Right ventricle myocardium superior (tissue), 1 donor: ENCODE measurements at places on chromosomes 6 and 20. TPM values are rescaled to one million over a fixed set of nuclear protein-coding genes. Genes with fewer than 3 reads are reported as not detected.

TFAP2A gene
- 0.51 TPM for total RNA-seq

- no peak for DNase-seq
Measured at GRCh38 chr6:145077382-145077781, 657.9 kb downstream of the EPM2A start.

GRCh38 chr6:166514196-166514595, 72.3 kb downstream of the RAMACL start:
- DNase-seq, result no peak

CD164 gene
- total RNA-seq, result 102 TPM

- DNase-seq, result no peak
Measured at GRCh38 chr6:23413327-23414050, 712.5 kb upstream of the NRSN1 start.

GRCh38 chr6:5205035-5205507, 55.7 kb downstream of the LYRM4 start:
- no peak for DNase-seq

DNA sequence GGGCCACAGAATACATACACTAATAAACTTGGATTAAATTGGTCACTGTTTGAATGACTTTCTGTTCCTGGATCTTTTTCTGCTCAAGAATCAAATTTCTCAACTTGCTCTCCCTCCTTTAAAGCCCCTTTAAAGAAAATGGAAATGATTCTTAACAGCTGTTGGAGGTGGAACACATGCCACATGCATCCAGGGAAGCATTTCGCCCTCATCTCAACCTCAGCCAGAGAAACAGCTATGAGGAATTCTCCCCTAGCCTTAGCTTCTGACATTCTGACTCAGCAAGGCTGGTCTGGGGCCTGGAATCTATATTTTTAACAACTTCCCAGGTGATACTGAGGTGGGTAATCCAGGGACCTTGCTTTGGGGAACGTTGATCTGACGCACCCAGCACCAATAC, 263.4 kb upstream of the ECI2 start:
- no peak for DNase-seq

DNA sequence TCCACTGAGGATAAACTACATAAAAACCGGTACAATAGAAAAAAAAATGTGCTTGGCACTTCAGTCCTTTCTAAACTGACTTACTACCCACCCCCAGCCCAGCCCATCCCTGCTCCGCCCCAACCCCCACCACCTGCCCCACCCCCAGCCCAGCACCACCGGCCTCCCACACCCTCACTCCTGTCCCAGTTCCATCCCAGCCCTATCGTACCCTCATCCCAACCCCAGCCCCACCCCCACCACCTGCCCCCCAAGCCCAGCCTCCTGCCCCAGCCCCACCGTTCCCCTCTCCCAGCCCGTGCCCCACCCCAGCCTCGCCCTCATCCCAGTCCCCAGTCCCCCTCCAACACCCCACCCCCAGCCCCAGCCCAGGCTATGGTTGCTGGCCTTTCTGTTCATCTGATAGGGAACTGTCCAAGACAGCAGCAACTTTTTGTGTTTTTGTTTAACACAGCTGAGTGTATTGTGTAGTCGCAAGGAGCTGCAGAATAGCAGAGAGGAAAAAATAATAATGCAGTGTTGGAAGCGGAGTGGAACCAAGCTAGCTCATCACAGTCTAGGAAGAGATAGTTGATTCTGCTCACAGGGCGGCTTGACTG, 61.9 kb downstream of the SASH1 start:
- no peak for DNase-seq

CAP2 gene
- total RNA-seq, result 118 TPM

DNA sequence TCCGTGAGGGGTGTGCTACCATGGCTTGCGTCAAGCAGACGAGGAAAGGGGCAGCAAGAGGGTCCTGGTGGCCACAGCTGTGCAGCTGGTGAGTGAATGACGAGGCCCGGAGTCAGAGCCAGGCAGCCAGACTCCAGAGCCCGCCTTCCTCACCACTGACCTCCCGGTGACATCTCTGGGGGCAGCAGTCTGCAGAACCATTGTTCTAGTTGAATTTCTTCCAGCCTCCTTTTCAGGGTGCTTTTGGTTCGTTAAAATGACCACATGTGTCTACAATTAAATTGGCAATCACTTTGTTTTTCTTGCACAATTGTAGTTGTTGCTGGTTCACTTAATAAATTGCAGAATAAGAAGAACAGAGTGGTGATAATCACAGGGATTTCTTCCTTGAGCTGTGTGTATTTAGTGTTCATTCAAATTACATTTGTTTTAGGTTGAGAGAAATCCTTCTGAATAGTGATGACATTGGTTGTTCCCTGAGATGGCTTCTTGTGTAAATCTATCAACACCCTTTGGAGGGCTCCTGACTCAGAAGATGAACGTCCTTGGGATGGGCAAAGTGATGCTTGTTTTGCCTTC, 96.4 kb downstream of the TULP4 start:
- DNase-seq, result peak; percentile 84

- no peak for DNase-seq
Measured at GRCh38 chr6:10633216-10633615, 61.2 kb downstream of the C6orf52 start.

DNA sequence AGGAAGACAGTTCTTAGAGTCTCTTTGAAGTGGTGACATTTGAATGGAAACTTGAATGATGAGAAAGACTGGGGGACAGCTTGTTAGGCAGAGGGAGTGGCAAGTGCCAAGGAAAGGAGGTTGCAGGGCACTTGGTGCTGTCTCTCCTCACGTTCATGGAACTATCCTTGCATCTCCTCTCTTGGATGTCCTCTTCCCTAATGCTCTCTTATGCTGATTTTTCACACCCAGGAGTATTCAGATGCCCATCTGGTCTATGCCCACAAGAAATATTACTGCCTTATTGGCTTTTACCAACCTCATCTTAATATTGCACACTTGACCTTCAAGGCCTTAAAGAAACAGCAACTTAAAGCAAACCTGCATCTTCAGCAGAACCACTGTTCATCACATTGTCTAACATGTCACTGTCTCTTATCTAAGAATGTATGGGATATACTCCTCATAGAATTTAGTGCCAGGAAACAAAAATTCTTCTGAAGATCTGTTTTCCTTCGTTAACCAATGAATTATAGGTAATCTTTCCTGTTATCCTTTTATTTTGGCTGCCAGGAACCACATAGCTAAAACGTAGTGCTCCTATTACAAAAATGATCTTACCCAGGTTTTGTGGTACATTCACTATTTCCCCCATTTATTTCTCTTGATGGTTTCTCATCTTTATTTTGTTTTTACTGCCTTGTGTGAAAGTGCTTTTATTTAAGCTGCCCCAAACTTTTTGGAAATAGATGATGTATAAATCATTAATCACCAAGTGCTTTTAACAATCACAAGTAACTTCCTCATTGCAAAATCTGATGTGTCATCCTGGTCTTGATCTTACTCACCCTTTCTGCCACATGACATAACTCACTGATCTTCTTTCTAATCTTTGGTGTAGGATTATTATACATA, 12.8 kb downstream of the RGS17 start:
- DNase-seq, result no peak

- no peak for DNase-seq
Measured at GRCh38 chr6:11318835-11319813, 86.7 kb upstream of the NEDD9 start.

INSM1 gene
- total RNA-seq, result not detected

WFDC12 gene
- total RNA-seq, result not detected

DNA sequence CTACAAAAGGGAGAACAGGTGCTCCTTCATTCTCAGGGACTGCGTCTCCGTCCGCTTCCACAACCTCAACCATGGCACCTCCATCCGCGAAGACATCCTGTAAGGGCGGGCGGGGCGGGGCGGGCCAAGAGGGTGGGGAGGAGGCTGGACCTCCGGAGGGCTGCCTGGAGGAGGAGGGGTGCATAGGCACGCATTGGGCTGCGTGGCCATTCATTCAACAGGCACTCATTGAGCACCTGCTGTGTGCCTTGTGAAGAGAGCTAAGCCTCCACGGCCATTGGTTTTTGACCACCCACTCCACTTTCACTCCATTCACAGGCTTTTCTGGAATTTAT, 435 bp downstream of the ZSWIM3 start:
- DNase-seq, result no peak
